Stimulated activated CD8-positive, alpha-beta memory T cell treated with anti-CD3 and anti-CD28 coated beads, Interleukin-7, amount 100 ng/mL, for 4 hours (primary cell): ENCODE measurements at places on chromosomes 5 and 9.
A peak's percentile ranks its signal among the peaks of the same experiment; 100 is the strongest.

DNA sequence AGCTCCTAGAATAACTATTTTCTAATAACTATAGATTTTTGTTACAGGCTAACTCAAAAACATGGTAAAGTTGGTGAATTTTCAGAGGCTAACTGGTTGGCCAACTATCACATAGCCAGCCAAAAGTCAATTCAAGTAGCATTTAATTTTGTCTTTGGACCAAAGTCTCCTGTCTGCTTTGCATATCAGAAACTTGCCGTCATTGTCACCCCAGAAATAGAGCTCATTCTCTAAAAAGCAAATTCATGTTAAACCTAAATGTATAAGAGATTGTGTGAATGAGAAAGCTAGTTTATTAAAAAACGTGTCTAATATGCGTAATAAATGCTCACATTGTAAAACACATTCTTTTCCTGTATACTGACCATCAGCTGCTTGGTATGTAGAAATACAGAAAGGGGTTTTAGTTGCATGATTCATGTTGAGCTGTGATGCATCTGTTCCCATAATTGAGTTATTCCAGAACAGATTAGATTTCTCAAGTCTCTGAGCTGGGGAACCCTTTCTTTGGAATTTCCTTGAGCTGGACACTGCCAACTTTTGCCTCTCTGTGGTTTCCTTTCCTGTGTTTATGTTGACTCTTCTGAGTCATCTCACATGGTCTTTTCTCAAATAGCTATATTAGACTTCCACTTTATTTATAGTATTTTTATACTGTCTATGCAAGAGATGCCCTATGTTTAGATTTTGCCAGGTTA is 7.3 kb downstream of the SRFBP1 start:
- no peak for DNase-seq

DNA sequence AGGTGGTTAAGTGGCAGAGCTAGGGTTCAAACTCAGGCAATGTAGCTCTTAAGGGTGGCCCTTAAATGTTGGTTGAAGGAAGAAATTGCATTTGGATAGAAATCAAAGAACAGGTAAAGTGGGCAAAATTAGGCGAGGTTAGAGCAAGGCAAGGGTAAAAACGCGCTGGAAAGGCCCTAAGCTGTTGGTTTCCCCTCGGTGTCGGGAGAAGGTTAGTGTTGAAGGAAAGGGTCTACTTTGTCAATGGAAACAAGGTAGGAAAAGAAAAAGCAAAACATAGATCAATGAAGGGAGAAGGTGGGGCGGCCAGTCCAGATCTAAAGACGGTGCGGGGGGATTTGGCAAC is 431 bp downstream of the FASTKD3 start:
- no peak for DNase-seq

GRCh38 chr5:18314192-18314778 is 680.0 kb downstream of the TAF11L14 start:
- DNase-seq, result no peak

- peak; percentile 96 for DNase-seq
Observed at GRCh38 chr5:181221792-181222629, 1.1 kb upstream of the TRIM41 start.

DNA sequence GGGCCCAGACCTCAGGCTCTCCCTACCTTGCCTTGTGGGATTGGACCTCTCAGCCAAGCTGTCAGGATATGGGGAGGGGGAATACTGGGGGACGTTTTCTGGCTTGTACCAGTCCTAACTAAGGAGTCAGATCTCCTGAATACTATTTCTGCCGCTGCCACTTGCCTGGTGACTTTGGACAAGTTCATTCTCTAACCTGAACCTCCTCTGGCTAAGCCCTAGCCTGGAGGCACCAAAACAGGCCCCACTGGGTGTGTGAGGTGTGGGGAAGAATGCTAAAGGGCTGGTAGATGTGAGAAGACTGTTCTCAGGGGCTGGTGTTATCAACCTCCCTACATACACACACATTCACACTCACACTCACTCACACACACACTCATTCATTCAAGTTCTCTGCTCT is 1.1 kb downstream of the SLC6A7 start:
- no peak for DNase-seq

DNA sequence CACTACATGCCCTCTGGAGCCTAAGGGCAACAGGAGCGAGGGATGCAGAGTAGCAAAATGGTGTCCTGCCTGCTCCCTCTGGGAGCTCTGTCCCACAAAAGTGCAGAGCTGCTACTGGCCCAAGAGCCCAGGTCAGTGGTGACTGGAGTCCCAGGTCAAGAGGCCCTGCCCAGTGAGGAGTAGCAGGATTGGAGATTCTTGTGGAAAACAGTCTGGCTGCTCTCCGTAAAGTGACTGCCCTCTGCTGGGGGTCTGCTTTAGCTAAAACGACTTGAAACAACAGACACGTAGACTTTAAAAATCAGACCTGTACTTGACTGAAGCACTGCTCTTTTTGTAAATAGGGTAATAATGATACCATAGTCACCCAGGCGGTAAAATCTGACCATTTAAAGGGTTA is 917.0 kb downstream of the MAT2B start:
- no peak for DNase-seq

DNA sequence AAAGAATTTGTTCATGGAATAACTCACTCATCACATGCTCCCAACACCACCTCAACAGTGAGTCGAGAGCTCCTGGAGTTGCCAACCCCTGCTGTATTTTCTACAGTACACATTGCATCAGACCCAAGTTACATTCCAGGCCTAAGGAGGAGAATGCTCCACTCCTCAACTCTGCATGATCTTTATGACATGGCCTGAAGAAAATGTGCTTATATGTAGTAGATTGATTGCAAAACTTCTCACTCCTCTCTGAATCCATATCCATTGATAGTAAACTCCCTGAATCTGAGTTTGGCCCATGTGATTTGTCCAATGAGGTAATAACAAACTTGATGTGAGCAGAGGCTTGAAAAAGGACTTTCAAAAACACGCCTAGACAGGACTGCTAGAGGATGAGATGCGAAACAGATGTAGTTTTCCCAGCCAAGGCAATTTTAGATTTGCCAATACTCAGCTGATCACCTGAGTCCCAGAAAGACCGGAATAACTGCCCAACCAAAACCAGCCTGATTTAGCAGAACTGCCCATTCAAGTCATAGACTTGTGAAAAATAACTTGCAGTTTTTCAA is 29.0 kb upstream of the PAPPA start:
- no peak for DNase-seq

DNA sequence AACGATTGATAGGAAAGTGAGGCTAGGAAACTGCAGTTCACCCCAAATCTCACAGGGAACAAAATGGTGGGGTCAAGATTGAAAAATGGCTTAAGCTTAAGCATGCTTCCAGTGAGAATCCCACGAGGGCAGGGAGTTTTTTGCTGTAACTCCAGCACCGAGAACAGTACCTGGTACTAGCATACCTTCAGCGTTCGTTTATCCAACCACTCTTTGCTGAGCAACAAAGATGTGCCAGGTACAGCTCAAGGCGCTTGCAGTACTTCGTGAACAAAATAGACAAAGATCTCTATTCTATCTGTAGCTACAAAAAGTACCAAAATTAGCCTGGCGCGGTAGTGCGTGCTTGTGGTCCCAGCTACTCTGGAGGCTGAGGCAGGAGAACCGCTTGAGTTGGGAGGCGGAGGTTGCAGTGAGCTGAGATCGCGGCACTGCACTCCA is 778 bp upstream of the PPP6C start:
- no peak for DNase-seq

DNA sequence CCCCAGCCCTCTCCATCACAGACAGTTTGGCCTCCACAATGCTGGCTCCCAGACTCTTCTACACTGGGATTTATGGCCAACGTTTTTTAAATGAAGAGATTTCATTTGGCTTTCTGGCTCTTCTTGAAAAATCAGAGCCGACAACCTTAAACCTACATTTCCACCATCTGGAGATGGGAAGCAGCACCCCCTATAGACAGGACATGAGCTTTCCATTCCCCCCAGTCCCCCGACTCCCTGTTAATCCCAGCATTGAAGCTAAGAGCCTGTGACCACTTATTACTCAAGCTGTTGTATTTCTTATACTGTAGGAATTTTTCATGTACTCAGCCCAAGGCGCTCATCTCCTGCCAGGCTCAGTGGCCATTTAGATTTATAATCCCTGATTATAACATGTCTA is 34.0 kb upstream of the AFAP1L1 start:
- no peak for DNase-seq

DNA sequence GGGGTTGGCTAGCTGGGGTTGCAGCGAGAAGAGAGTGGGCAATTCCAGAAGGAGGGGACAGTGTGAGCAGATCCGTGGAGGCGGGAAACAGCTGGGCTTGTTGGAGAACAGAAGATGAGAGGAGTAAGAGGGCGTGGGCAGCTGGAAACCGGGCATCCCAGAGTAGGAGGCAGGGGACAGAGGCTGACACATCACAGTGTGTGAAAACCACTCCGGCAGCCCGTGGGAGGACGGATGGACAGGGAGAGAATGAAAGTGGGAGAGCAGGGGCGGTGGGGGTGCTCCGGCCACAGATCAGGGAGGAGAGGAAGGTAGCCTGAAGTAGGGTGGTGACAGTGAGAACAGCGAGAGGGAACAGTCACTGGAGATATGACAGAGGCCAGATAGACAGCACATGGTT is 8.3 kb upstream of the PSMB7 start:
- no peak for DNase-seq
